Stimulated activated CD4-positive, alpha-beta T cell treated with anti-CD3 and anti-CD28 coated beads, TNF-alpha, amount 100 ng/mL, for 48 hours (primary cell): ENCODE measurements at places on chromosomes 12 and 14.

- DNase-seq, result no peak
Measured at GRCh38 chr12:109098183-109098604, 797 bp downstream of the UNG start.

- DNase-seq, result no peak
Measured at GRCh38 chr14:99871771-99872170, 78.6 kb downstream of the EML1 start.

DNA sequence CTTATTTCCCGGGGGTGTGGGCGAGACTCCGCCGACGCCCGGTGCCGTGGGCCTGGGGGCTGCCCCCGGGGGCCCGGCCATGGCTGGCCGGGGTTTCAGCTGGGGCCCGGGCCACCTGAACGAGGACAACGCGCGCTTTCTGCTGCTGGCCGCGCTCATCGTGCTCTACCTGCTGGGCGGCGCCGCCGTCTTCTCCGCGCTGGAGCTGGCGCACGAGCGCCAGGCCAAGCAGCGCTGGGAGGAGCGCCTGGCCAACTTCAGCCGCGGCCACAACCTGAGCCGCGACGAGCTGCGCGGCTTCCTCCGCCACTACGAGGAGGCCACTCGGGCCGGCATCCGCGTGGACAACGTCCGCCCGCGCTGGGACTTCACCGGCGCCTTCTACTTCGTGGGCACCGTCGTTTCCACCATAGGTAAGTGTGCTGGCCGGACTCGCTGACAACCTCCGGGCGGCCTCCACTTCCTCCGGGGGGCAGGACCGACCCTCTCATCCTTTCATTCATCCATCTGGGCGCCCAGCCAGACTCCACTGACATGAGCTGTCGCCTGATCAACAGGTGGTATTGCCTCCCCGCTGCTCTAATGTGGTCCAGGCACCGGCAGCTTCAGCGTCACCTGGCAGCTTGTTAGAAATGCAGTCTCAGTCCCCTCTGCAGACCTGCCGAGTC, 467 bp downstream of the KCNK13 start:
- DNase-seq, result no peak

DNA sequence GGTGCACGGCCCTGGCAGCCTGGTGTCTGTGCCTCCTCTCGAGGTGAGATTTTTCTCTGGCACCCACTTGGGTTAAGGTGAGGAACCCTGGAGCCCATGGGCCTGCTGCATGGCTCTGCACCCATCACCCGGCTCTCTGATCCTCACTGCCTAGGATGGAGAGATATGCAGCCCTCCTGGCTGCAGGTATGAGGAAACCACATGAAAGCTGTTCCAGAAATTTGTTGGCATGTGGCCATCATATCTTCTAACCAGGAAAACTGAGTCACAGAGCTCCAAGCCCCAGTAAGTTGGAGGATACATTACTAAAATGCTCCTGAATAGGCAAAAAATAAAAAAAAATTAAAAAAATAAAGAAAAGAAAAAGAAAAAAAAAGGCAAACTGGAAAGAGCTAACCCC, 39.3 kb upstream of the DDX11 start:
- DNase-seq, result no peak

- DNase-seq, result no peak
Measured at GRCh38 chr12:126601184-126602170, 1536.2 kb downstream of the AACS start.

GRCh38 chr12:3213188-3213587, 136.0 kb downstream of the TSPAN9 start:
- DNase-seq, result no peak

GRCh38 chr14:101717663-101718490, 43.6 kb upstream of the PPP2R5C start:
- DNase-seq, result no peak

DNA sequence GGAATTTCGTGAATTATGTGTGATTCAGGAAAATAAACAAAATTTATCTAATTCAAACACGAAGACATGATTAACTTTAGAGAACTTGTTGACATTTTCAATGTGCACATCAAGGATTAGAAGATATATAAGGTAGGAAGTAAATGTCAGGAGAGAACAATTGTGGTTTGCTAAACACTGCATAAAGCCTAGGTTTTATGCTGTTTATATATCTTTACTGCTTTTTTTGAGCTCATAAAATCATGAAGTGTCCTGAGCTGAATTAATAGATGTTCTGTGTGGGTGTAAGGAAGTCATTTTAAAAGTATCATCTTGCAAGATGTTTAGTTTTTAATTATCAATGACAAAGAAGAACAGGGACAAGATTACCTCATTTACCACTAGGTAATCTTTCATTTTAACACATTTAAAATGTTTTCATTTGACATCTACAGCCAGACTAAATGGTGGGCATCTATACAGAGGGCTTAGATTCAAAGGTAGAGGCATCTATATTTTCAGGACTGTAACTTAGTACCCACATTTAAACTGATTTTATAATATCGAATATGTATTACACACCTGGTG, 382.8 kb downstream of the ADAMTS20 start:
- DNase-seq, result no peak

DNA sequence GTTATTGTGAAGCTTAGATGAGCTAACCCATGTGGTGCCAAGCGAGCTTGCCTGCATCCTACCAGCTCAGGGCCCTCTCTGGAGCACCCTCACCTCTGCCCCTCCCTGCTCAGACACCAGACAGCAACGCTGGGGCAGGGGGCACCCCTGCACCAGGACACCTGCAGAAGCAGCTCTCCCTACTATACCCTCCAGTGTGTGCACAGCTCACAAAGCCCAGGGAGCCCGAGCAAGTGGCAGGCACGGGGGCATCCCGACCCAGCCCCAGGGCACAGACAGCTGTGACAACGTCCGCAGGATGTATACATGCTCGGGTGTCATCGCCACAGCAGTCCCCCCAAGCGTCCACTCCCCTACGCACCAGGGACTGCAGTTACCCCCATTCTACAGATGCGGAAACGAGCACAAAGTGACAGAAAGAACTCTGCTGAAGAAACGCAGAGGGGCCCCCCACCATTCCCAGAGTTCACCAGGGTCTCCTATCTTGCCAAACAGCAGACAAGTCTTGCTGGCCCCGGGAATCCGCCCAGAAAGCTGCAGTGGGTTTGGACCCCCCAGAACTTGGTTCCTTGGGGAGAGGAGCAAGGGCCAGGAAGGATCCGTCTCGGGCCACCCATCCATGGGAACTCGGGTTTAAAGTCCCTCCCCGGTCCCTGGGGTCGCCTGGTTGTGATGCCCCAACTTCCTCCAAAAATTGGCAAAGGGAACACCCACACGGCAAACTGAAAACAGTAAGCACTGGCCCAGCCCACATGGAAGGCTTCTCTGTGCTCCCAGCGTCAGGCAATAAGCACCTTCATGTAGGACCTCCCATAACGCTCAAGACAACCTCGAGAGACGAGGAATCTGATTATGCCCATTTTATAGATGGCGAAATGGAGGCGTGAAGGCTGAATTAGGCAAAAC, 12.0 kb downstream of the NCOR2 start:
- DNase-seq, result no peak

- no peak for DNase-seq
Measured at GRCh38 chr12:25829192-25829591, 129.3 kb upstream of the RASSF8 start.

GRCh38 chr12:42639556-42639955, 50.0 kb upstream of the PRICKLE1 start:
- no peak for DNase-seq
